CD4-positive, alpha-beta T cell treated with Interleukin-4 for 4 hours (primary cell): ENCODE measurements at places on chromosomes 4 and X.

GRCh38 chrX:119895843-119896326, at the start of gene AKAP14:
Gene AKAP14 (plus strand): TSS chrX:119895893. CDS start chrX:119903224, 7,331 bp downstream.
- no peak for DNase-seq

DNA sequence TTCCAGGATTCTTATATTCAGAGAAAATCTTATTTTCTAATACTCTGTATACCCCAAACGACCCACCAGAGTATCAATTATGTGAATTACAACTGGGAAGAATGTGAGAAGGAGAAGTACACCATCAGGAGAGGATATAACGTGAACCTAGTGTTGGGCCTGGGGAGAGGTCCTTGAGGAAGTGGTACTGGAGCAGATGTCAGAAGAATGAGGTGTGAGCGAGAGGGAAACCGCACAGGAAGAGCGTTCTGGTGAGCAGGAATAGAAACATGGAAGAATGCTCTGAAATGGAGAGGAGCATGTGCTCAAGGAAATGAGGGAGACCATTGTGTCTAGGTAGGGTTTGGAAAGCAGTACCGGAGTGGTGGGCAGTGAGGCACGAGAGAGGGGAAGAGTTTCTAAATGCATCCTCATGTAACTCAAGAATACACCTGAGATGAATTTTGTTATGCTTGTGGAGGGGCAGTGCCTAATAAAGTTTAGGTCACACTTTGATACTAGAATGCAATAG, 151.6 kb downstream of the GRID2 start:
- no peak for DNase-seq

DNA sequence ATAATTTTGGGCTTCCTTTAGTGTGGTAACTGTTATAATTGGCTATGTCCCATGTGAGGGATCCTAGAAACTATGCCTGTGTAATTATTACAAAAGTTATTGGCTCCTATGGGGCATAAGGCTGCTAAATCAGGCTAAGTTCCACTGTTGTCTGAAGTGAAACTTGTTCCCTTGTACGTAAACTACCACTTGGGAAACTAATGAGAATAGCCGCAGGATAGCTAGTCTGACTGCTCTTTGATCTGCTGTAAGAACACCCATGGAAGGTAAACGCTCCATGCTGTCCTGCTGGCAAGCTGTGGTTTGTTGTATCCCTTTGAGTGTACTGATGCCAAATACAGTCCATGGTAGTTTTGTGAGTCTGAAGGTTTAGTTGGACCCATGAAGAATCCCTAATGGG, 9.3 kb upstream of the MAOA start:
- no peak for DNase-seq

GRCh38 chr4:23422878-23423277, 467.0 kb downstream of the PPARGC1A start:
- DNase-seq = no peak

DNA sequence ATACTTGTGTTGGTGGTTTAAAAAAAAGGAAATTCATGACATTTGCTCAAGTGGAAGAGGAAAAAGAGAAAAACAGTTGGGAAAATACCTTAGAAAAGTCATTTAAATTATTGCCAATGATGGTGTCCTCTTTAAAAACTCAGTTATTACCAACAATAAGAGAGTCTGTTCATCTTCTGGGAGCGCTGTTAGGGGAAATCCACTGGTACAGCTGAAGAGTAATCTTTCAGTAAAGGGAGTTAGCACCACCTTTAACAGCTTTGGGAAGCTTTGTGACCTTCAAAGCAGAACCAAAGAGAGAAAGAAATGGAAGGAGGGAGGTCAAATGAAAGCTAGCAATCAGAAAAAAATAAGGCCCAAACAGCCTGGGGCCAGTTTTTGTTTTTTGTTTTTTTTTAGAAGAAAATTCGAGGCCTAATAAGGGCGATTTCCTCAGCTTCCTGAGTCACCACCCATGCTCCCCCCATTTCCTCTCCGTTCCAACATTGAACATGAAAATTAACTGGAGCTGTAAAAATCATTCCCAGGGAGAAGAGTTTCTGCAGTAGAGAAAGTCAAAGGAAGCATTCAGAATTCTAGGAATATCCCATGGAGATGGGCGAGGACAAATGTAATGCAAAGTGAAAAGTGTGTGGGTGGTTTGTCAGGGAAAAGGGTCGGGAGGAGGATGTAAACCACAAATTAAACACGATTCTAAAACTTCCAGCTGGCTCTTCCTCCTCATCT, 115.1 kb downstream of the SH3KBP1 start:
- no peak for DNase-seq
